Ascending aorta (tissue), 2 donors: ENCODE measurements at places on chromosomes 13 and 19.

DNA sequence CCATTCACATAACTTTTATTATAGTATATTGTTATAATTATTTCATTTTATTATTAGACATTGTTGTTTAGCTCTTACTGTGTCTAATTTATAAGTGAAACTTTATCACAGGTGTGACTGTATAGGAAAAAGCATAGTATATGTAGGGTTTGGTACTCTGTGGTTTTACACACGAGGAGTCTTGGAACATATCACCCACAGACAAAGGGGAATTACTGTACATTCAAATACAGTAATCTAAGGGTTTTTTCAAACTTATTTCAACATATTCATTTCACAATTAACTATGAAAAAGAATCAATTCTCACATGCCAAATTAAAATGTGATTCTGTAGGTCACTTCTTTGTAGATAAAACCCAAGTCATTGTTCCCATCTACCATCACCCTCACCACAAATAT, 46.0 kb downstream of the RBM26 start:
- no peaks in the 10 kb centered on the region for H3K4me1 ChIP-seq
- H3K27me3 ChIP-seq: no peaks in the 10 kb centered on the region
- no peak for DNase-seq

DNA sequence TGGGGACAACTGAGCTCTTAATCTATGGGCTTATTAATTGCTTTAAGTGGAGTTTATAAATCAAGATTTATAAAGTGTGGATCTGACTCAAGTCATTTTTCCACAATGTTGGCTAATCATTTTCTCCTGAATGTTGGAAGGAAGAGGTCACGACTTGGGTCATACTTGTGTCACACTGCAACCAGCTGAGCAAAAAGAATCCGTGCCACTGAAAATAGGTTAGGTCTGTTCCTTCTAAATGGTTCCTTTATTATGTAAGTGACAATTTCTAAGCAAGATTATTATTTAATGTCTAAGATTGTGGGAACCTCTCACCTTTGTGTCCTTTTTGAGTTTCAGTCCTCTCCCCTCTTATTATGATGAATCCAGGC, 178.6 kb downstream of the SHISA2 start:
- no peaks in the 10 kb centered on the region for H3K36me3 ChIP-seq
- H3K27me3 ChIP-seq: no peaks in the 10 kb centered on the region
- H3K4me3 ChIP-seq: no peak overlapping the region
- no peaks in the 10 kb centered on the region for H3K4me1 ChIP-seq
- no peak overlapping the region for H3K27ac ChIP-seq

- no peak for DNase-seq
- no peaks in the 10 kb centered on the region for H3K4me1 ChIP-seq
- no peak overlapping the region for H3K4me3 ChIP-seq
- H3K27me3 ChIP-seq: no peaks in the 10 kb centered on the region
Measured at GRCh38 chr13:66117563-66117962, 1112.6 kb downstream of the PCDH9 start.

- no peak overlapping the region for H3K27ac ChIP-seq
- no peaks in the 10 kb centered on the region for H3K36me3 ChIP-seq
- no peaks in the 10 kb centered on the region for H3K27me3 ChIP-seq
- H3K4me1 ChIP-seq: no peaks in the 10 kb centered on the region
- no peak for DNase-seq
- H3K4me3 ChIP-seq: no peak overlapping the region
Measured at GRCh38 chr13:92436924-92437323, 789.7 kb upstream of the GPC6 start.

- no peak overlapping the region for H3K27ac ChIP-seq
- no peaks in the 10 kb centered on the region for H3K36me3 ChIP-seq
- no peak overlapping the region for H3K4me3 ChIP-seq
- DNase-seq: no peak
- H3K4me1 ChIP-seq: peaks cover 7% of the 10 kb centered on the region
Measured at GRCh38 chr19:11560404-11561051, 1.5 kb upstream of the ELOF1 start.

DNA sequence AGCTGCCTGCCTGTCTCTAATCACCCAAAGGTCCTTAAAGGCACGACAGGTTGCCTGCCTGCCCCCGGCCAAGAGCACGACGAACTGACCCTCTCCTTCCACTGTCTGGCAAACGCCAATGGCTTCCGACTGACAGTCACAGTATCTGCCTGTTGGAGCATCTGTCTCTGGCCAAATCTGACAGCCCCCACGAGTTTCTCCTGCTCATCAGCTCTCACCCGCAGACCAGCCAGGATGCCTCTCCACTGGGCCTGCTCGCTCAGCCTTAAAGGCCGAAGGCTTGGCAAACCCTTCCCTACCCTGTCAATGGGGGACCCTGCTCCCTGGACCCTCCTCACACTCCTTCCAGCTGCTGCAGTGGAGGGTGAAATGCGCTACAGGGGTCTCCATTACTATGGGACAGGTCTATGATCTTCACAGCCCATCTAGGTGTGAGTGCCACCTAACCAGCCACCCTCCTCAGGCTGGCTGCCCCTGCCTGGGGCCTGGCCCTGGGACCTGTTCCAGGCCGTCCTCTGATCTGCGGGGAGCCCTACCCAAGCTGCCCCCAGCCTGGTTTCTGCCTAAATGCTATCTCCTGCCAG, 932 bp downstream of the FAM83E start:
- H3K4me1 ChIP-seq: peaks cover 10% of the 10 kb centered on the region
- no peak overlapping the region for H3K4me3 ChIP-seq
- DNase-seq: no peak
- peaks cover 18% of the 10 kb centered on the region for H3K36me3 ChIP-seq
